Stomach (tissue), 19 donors: ENCODE measurements at places on chromosomes 7 and 10.

DNA sequence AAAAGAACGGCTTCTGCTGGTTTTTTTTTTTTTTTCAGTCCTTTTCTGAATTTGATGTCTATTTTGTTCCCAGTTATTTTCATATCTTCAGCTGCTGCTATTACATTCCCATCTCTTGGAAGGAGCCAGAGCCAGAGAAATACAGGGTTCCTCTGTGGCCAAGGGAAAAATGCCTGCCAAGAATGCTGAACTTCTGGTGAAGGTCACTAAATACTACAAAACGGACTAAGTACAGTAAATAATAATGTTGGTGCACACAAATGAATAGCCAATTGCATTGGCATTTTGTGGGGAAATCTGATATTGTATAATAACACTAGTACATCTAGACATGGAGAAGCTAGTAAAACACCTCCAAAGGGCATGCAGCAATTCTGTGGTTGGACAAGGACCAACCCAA, 56.3 kb upstream of the ZEB1 start:
- no peak for DNase-seq

DNA sequence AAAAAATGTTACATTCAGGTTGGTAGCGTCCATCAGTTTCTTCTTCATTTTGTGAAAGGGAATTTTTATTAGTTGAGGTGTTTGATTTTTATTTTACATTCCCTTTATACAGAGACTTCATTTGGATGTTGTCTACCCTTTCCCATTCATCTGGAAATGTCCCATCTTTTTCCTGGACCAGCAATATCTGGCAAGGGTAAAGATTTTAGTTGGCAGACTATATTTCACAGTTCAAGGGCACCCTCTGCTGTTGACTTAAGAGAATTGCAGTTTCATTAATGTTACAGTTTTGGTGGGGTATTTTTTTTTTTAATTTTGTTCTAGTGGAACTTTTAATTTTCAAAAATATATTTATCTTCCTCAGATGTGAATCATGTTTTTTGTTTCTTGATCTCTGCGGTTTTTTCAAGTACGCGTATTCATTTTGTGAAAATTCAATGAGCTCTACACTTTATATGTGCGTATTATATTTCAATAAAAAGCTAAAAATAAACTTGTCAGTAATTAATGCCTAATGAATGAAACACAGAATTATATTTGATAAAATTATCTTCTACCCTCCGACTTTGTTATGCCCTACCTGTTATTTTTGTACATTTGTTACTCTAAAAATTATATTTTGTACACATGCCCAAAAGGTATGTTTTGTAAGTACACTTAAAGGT, 97.9 kb upstream of the KLF14 start:
- no peak for DNase-seq

DNA sequence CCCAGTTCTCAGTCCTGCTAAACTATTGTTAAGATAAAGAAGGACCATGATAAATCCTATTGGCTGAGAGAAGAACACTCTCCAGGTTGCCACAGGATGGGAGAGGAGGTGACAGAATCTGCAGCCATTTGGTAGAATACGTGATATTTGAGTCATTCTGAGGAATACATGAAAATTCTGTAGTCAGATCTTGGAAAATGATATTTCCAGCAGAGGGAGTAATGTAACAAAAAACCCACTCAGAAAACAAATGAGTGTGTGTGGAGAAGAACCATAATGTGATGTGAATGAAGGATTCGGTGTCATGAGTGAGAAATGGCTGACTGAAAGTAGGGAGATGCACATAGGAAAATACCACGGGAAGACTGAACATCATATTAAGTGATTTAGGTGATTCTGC, 128.5 kb upstream of the PFKP start:
- DNase-seq, result no peak

GRCh38 chr7:151652111-151652510, 132.4 kb upstream of the RHEB start:
- DNase-seq, result no peak

- no peak for DNase-seq
These were observed 122.0 kb downstream of the AGMO start for GRCh38 chr7:15439853-15440252.

GRCh38 chr10:68342909-68343516, 10.3 kb upstream of the PBLD start:
- no peak for DNase-seq

DNA sequence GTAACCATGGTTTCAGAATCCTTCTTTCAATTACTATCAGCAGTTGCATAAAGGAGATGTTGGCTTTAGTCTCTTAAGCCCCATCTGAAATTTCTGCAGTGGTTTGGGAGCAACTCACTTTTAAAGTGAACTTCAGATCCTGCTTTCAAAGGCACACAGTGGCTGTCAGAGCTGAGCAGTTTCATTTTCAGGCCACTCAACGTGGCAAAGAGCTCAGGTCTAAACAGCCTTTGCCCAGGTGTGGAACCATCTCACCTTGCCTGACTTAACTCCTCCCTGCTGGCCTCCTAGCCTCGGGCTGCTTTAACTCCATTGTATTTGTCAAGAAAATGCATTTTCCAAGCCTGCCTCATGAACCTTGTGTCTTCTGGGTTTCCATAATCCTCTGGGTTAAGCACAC, 197.5 kb upstream of the KMT2E start:
- no peak for DNase-seq

DNA sequence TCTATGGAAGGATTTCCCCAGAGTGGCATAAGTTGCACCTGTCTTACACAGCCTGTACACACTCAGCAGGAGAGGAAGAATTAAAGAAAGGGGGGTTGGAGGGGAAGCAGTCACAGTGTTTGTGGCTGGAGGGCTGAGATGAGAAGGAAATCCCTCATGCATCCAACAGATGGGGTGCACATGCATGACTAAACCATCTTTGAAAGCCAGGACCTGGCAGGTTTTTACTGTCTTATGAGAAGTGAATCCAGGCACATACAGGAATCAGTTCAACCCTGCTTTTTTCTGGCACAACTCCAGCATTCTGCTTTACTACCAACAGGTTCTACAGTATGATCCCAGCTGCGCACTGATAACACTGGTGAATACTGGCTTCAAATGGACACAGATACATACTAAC, 107.7 kb downstream of the CACNA2D1 start:
- no peak for DNase-seq

DNA sequence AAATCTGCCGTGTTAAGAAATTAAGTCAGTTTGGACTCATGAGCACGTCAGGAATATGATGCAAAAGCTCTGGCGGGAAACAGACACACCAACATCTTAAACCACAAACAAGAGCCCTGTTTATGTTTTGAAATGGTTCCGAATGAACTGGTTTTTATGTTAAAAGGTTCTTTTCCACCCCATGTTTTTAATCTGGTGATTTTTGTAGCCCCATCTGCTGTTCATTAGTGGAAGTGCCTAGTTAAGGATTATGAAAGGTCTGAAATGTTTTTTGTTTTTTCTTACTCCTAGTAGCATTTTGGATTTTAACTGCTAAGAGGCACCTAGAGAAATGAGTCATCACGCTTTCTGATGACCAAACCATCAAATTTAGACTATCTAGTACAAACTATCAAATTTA, 404.1 kb upstream of the MKI67 start:
- peak; percentile 44 for DNase-seq

GRCh38 chr7:55571511-55572377, 558 bp downstream of the VOPP1 start:
- peak; percentile 71 for DNase-seq

DNA sequence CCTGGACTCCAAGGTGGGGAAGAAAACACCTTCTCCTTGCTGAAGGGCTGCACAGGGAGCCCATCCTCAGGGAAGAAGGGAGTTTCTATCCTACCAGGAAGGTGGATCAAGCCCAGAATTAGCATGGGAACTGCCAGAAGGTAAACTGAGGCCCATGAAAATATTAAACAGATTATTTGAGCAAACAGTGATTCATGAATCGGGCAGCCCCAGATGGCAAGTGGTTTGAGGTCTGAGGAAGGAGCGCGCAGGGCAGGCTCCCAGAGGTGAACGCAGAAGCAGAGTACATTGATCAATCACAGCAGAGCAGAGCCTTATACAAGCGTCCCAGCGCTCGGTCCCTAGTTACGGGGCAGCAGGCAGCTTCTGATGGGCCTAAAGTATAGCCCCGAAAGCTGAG, 35.8 kb upstream of the PROSER2 start:
- no peak for DNase-seq

DNA sequence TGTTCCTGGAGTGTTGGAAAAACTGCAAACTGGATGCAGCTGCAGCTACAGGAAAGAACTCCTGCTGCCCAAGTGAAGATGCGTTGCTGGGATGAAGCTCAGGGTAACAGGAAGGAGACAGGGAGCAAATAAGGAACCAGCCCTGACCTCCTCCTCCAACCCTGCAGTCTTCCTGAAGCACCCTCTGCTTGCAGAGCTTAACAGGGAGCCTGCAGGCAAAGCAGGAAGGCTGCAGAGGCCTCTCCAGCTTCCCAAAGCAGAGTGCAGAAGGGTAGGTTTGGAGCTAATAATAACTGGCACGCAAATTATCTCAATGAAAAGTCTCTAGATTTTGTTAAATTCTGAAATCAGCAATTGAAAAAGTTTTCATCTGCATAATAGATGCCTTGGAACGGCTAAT, 92.5 kb downstream of the SORCS1 start:
- DNase-seq, result no peak

GRCh38 chr10:123530166-123530870, 135.8 kb upstream of the GPR26 start:
- no peak for DNase-seq

DNA sequence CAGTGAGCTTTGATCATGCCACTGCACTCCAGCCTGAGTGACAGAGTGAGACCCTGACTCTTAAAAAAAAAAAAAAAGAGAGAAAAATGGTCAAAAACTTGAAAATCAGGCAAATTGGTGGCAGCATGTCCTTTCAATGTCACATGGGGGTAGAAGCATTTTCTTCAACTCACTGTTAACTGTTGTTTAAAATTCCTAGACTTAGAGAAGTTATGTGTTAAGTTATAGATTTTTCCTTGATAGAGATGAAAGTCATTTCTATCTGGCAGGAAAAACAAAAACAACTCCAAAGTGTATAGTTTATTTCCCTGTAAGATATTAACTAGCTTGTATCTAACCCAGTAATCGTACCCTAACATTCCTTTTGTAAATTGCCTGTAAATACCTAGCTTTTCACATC, 26.8 kb downstream of the LYZL2 start:
- DNase-seq, result no peak

GRCh38 chr10:33455029-33455428, 120.6 kb upstream of the NRP1 start:
- peak; percentile 43 for DNase-seq

DNA sequence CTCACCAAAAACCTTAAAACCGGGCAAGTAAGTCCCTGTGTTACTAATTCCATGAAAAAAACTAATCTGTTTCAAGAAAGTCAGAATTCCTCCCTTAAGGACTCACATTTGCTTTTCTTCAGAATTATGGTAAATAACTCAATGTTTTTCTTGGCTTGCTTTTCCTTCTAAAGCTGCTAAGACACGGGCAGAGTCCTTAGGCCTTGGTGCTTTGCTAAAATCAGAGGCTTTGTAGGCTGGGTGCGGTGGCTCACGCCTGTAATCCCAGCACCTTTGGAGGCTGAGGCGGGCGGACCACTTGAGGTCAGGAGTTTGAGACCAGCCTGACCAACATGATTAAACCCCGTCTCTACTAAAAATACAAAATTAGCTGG, 32.0 kb downstream of the GNA12 start:
- no peak for DNase-seq

GRCh38 chr7:73707045-73707631, 12.3 kb downstream of the STX1A start:
- DNase-seq, result peak; percentile 85

- no peak for DNase-seq
These were observed 112.8 kb downstream of the LARP4B start for GRCh38 chr10:818526-819220.

DNA sequence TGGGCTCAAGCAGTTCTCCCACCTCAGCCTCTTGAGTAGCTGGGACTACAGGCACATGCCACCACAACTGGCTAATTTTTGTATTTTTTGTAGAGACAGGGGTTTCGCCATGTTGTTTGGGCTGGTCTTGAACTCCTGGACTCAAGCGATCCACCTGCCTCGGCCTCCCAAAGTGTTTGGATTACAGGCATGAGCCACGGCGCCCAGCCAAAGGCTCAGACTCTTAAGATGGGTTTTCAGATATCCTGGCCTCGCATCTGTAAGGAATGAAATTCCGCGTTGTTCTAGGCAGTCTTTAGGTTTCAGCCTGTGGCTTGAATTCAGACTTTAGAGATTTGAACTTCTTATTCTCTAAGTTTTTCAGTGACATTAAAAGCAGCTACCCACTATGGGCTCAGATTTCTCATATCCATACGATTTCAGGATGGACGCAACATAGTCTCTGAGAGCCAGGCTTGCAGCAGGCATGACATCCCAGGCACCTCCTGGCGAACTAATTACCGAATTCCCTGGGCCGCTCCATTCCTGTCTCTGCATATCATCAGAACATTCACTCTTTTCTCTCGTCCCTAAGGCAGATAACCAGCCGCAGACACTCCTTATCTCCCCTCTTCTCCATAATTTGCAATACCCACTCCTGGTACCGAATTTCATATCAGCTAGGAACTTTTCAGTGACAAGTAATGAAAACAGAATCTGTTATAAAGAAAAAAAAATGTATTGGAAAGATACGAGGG, 29.7 kb downstream of the IL15RA start:
- DNase-seq, result no peak

DNA sequence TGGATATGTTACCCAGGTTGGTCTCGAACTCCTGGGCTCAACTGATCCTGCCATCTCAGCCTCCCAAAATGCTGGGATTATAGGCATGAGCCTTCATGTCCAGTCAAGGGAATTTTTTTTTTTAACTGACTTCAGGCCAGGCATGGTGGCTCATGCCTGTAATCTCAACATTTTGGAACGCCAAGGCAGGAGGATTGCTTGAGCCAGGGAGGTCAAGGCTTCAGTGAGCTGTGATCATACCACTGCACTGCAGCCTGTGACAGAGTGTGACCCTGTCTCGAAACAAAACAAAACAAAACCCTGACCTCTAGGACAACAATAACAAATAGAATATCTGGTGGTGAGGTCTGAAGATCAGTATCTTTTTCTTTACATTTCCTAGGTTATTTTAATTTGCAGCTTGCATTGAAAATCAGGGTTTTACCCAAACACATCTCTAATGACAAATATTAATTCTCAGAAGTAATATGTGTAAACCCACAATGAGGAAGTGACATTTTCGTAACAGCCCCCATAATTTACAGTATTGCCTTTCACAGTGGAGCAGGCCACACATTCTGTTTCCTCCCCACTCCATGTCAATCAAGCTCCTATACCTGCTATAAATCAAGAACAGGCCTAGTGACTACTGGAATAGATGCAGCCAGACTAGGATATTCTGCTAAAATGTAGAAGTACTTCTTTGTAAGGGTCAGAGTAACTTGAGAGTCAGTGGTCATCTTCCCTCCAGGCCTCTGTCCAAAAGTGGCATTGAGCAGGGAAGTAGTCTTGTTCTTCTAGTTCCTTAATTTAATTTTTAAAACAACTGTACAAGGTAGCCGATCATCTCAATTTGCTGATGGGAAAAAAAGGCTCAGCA, 43.3 kb upstream of the ECHDC3 start:
- no peak for DNase-seq

GRCh38 chr7:92043637-92044036, 90.6 kb downstream of the CYP51A1 start:
- DNase-seq, result no peak

- DNase-seq, result no peak
These were observed 1194.4 kb upstream of the SORCS1 start for GRCh38 chr10:108358912-108359311.

- no peak for DNase-seq
These were observed 96.1 kb downstream of the PDGFA start for GRCh38 chr7:423312-424260.
